ENCODE measurements at places on chromosomes 7 and 10.

DNA sequence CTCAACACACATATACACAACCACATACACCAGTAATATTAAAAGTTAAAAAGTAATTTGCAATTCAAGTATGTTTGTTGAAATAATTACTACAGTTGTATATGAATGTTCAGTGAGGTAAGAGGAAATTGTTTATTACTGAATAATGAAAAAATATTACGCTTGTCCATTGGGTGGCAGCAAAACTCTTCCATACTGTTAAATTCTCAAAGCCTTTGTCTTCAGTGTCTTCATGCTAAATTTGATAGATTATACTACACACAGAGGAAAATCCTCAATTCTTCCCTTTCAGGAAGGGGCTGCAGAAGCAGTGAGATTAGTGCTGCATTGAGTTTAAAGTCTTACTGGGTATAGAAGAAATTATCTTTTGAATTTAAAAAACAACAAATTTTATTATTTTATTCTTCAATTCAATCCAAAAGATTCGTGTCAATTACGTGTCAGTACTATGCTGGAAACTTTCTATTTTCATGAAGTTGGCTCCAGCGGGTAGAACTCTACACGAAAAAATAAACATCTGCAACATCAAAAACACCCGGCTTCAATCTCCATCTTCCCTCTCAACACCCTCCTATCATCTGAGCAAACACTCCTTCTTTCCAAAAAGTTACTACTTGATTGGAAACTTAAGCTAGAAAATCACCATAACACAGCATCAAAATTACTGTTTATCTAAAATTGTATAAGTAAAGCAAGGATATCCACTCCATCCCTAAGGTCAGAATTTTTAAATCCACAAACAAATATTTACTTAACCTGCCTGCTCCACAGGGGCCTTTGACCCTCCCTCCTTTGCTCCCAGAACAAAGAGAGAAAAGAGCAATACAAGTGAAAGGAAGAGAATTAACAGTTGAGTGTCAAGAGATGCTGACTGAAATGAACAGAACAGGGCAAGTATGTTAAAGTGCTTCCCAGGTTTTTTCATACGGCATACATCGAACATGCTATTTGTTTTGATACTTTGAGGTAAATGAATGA, 37.0 kb upstream of the TES start:
- DNase-seq: peak; percentile 18

DNA sequence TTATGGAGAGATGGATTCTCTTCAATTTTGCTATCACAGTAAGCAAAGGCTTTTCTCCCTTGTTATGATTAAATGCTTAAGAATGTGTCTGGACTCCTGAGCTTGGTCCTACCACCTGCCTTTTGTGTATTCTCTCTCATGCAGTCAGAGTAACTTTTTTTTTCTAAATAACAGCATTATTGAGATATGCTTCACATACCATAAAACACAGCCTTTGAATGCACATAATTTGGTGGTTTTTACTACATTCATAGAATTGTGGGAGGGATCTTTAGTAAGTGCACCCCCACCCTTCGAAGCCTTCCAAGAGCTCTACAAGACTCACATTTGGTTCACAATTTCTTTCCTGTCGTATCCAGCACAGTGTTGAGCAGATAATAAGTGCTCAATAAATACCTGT, 175.5 kb downstream of the ADAM12 start:
- DNase-seq: no peak

GRCh38 chr7:701086-701671, 25.3 kb upstream of the DNAAF5 start:
- DNase-seq: no peak

GRCh38 chr7:76283254-76284159, 19.0 kb upstream of the HSPB1 start:
- no peak for DNase-seq

DNA sequence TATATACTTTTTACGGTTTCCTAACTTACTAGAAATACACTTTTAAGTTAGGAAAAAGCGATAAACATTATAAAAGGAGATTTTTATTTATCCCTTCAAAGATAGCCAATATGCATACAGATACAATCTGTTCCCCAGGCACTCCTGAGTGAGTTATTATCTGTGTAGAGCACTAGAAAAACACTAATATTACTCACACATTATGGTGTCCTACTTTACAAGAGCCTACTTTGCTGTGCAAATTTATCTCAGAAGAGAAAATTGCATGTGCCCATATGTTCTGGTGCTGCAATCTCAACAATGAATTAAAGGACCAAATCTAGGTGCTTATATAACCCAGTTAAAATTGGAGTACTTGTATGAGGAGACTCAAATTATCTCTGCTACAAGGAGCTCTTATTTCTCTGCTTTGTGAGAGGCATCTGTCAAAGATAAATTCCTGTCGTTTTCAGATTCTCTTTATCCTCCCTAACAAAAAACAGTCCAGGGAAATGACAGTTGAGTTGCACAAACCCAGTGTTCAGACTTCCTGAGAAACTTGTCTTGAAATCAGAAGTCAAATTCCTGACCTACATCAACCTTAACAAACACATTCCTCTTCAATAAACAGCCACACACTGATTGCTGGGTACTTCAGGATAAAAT, 28.9 kb downstream of the CPA1 start:
- DNase-seq: no peak

GRCh38 chr7:36937754-36938563, 213.7 kb upstream of the AOAH start:
- DNase-seq: no peak

DNA sequence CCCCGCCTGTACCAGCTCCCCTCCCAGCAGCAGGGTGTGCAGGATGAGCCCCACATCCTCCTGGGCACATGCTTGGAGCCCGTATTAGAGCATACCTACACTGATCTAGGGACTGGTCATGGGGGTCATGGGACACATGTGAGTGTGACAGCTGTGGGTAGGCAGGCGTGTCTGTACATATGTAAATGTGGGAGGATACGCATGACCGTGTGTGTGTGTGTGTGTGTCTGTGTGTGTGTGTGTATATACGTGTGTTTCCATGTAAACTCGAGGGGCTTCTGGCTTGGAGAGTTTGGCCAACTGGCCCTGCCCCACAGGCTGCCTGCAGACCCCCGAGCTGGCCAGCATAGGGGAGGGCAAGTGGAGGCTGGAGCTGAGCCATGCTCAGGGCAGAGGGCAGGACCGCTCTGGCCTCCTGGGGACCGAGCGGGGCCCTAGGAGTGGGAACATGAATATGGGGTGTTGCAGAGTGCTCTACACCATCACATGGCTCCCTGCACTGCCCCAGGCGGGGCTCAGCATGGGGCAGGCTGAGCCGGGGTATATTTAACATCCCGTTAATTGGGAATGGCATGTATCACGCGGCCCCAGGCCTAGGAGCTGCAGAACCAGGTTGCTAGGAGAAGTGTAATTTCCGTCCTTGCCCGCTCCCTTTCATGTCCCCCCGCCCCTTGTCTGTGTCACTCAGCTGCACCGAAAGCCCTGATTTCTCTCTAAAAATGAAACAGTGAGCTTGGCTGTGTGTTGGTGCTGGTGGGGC, 152.7 kb upstream of the PCBD1 start:
- no peak for DNase-seq

GRCh38 chr10:45377858-45378257, 3.8 kb downstream of the ALOX5 start:
- DNase-seq: no peak

- no peak for DNase-seq
Measured at GRCh38 chr7:120838281-120838682, 19.7 kb downstream of the TSPAN12 start.

GRCh38 chr10:92644921-92645320, 44.8 kb upstream of the HHEX start:
- DNase-seq: no peak

DNA sequence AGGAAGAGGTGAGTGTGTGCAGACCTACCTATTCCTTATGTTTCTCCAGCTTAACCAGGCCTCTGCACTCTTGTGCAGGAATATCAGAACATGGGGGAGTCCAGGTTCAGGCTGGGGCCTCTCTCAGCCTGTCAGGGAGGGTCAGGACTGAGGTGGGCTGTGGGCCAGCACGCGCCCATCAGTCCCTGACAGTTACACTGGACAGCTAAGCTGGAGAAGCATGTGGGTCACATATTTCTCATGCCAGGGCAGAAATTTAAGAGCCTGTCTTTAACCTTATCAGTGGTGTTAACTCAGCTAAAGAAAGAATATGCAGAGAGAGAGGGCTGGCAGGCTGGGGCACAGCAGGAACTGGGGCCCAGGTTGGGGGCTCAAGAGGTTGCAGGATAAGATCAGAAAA, 8.7 kb upstream of the POLD2 start:
- DNase-seq: no peak

DNA sequence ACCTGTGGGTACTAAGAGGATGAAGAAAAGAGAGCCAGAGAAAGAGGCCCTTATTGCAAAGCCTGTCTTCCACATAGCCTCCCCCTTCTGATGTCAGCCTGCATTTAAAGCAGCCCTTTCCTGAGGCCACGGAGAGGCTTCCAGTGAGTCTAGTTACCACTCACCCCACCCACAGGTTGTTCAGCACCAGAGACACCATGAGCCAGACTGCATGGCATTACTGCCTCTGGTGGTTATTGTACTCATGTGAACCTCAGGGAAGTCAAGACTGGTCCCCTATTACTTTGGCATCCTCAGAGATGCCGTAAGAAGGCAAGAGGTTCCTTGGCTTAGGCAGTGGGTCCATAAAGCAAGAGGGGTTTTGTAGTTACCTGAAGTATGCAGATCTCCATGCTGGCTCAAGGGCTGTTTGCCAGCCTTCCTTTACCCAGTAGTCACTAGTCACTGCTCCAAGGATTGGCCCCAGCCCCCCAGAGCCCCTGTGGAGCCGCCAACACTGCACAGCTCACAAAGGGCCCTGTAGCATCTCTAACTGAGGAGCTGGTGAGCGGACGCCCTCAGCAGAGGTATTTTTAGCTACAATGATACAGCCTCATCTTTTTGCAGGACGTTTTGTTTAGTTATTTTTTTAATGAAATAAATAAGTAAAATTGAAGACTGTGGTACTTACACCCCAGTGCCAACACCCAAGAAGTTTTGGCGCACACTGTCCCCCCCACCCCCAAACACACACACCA, 20.7 kb downstream of the LRRC4 start:
- no peak for DNase-seq

DNA sequence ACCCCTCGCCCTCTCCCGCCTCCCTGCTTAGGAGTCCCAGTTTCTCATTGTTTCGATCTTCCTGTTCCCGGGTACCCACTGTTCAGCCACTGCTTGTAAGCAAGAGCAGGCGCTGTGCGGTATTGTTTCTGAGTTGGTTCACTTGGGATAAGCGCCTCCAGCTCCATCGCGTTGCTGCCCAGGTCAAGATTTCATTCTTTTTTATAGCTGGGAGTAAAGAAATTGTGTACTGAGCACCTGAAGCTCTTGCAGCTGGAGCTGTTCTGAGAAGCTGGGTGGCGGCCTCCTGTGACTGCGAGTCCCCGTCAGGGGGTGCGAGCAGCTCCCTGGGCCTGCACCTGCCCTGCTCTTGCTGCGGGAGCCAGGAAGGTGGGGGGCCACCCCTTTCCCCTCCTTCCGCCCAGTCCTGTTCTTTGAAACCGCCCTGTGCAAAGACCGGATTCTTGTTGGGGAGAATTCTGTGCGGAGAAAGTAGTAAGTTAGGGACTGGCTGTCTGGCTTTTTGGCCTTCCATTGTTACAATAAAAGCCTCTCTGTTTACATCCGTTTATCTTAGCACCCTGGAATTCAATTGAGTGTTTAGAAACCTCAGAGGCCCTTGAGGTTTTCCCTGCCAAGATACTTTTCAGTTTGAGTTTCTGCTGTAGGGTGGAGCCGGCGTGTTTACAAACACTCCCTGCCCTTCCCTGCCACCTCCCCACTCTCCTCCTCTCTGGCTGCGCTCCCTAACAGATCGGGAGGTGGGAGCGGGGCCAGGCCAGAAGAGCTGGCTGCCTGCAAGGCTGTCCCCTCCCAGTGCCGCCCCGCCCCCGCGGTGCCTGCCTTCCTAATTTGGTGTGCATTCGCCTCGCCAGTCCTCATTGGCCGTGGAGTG, 30.8 kb upstream of the AP5Z1 start:
- DNase-seq: peak; percentile 75

- no peak for DNase-seq
Measured at GRCh38 chr10:52451817-52452216, 137.7 kb downstream of the DKK1 start.

DNA sequence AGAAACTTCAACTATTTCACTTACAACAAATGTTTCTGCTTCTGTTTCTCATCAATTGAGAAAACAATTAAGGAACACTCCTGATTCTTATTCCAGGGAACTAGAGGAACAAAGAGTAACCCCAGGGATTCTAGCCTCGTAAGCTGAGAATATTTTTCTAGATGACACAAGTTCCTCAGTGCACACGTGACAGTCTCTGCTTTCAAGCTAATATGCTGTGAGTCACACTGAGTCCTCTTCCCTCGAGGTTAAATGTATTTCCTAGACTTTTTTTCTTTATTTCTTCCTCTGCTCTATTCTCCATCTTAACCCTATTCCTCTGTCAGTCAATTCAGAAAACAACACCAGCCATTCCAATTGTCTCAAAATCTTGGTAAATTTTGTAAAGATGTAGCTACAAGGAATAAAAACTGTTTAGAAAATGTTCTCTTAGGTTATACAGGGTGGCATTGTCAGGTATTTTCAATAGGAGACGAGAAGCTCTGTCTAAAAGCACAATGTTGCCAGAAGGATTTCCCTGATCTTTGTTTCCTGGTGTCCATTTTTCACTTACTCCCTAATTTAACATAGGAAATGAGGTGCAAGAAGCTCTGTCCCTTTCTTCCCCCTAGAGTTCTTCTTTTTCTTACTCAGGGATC, 5.8 kb upstream of the C1GALT1 start:
- DNase-seq: no peak

DNA sequence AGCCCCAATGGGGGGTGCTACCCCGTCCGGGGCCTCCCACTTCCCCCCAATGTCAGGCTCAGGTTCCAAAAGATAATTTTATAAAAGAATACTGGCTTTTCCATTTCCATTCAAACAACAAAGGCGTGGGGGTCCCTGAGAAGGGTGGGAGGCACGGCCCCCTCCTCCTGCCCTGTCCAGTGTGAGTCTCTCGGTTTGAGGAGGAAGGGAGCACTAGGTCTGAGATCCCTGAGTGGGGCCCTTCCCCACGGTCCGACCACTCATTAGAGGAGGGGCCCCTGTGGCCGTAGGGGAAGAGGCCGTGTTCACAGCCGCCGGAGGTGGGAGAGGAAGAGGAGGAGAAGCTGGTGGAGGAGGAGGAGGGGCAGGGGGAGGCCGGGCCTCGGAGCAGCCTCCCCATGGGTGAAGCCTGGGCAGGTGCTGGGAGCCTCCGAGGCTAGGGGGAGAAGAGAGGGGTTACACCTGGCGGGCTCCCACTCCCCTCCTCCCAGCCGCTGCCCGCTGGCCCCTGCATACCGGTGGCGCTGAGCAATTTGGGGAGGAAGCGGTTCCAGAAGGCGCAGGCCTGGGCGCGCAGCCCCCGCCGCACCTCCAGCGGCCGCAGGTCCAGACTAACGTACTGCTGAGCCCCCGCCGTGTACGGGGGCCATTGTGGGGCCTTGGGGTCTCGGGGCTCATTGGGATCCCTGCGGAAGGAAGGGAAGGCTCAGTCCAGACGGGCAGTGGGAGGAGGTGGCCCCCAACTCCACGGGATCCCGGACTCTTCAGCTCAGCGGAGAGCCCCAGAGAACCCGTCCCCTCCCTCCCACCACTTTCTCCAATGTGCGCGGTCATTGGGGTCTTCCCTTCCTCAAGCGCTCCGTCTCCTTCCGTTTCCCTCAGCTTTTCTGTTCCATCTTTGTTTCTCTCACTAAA, 1.4 kb upstream of the UFSP1 start:
- no peak for DNase-seq
